Activated CD4-positive, alpha-beta T cell treated with anti-CD3 and anti-CD28 coated beads for 36 hours (primary cell): ENCODE measurements at places on chromosomes 12 and 14.
A peak's percentile ranks its signal among the peaks of the same experiment; 100 is the strongest.

DNA sequence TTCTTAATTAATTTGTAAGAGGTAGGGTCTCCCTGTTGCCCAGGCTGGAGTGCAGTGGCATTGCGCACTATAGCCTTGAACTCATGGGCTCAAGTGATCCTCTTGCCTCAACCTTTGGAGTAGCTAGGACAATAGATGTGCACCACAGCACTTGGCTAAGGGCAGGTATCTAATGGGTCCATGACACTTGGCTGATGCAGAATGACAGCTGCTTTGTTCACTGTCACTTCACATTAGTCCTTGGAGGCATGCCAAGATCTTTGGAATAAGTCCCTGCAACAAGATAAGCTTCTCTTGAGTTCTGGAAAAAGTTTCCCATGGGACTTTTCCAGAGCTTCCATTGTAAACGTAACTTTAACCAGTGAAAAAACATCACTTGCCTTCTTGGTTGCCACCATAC, 23.4 kb downstream of the COQ6 start:
- no peak for DNase-seq

- no peak for DNase-seq
Observed at GRCh38 chr12:57918147-57918546, 23.2 kb upstream of the ATP23 start.

GRCh38 chr12:55629058-55629841, 7.4 kb upstream of the OR10P1 start:
- DNase-seq, result peak; percentile 47

- no peak for DNase-seq
Observed at GRCh38 chr12:131923260-131923659, 5.8 kb upstream of the PUS1 start.
